Activated naive CD4-positive, alpha-beta T cell treated with anti-CD3 and anti-CD28 coated beads, Interleukin-2, amount 50 U/mL, for 72 hours (primary cell): ENCODE measurements at places on chromosomes 7 and 10. TPM values are rescaled to one million over a fixed set of nuclear protein-coding genes. Genes with fewer than 3 reads are reported as not detected.

The OR2A5 gene
- total RNA-seq: not detected

The CTAGE15 gene
- 2.1 TPM for total RNA-seq

The BLNK gene
- total RNA-seq: not detected

The SUN3 gene
- not detected for total RNA-seq

The FZD8 gene
- 0.18 TPM for total RNA-seq

The ARHGAP22 gene
- not detected for total RNA-seq

The MKX gene
- total RNA-seq: not detected

The PON2 gene
- 5.0 TPM for total RNA-seq

The ZNF32 gene
- total RNA-seq: 3.1 TPM

The ITGB8 gene
- 0.02 TPM for total RNA-seq

The CPN1 gene
- not detected for total RNA-seq

The KNDC1 gene
- not detected for total RNA-seq

The TFEC gene
- total RNA-seq: not detected

The SORCS1 gene
- not detected for total RNA-seq

The BICC1 gene
- not detected for total RNA-seq

The HABP2 gene
- total RNA-seq: not detected

The ICA1 gene
- total RNA-seq: 3.6 TPM

The ANKRD61 gene
- total RNA-seq: not detected

The FFAR4 gene
- total RNA-seq: not detected

The FUOM gene
- total RNA-seq: 24.1 TPM

The LRRD1 gene
- not detected for total RNA-seq

The SHLD2 gene
- total RNA-seq: 24.5 TPM

The HYAL4 gene
- total RNA-seq: 0.14 TPM

The ACADSB gene
- 25.1 TPM for total RNA-seq

The SP8 gene
- not detected for total RNA-seq

The TMEM130 gene
- total RNA-seq: not detected

The SLC26A3 gene
- not detected for total RNA-seq

The DDX50 gene
- 80.2 TPM for total RNA-seq
